ENCODE measurements at places on chromosomes 16 and 17.

DNA sequence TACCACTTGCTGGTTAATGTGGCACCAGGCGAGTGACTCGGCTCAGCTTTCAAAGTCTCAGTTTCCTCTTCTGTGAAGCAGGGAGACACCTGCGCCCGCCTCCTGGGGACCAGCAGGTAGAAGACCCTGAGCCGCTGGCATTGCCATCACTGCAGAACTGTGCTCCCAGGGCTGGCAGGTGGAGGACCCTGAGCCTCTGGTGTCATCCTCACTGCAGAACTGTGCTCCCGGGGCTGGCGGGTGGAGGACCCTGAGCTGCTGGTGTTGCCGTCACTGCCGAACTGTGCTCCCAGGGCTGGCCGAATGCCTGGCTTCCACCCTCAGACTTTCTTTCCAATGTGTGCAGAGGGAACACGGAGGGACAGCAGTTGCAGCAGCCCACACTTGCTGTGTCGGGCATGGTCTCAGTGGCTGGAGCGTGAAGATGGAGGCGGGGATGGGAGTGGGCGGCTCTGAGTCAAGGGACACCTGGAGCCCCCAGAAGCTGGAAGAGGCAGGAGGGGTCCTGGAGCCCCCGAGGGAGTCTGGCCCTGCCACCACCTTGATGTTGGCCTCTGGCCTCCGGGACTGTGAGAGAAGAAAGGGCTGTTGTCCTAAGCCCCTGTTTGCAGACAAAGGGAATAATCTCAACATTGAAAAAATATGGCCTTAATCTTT lies 75.8 kb upstream of the METTL9 start:
- no peak for DNase-seq

DNA sequence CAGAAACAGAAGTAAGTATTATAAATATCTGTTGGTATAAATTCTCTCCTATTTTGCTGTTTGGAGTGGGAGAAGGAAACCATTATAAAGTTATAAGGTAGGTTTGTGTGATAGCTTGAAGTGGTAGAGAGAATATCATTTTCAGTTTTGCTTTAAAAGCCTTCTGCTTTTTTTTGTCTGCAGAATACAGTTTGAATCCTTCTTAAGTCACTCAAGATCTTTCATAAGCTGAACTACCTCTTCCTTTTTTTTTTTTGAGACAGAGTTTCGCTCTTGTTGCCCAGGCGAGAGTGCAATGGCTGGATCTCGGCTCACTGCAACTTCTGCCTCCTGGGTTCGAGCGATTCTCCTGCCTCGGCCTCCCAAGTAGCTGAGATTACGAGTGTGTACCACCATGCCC lies 9.0 kb downstream of the ATAD5 start:
- DNase-seq: no peak

DNA sequence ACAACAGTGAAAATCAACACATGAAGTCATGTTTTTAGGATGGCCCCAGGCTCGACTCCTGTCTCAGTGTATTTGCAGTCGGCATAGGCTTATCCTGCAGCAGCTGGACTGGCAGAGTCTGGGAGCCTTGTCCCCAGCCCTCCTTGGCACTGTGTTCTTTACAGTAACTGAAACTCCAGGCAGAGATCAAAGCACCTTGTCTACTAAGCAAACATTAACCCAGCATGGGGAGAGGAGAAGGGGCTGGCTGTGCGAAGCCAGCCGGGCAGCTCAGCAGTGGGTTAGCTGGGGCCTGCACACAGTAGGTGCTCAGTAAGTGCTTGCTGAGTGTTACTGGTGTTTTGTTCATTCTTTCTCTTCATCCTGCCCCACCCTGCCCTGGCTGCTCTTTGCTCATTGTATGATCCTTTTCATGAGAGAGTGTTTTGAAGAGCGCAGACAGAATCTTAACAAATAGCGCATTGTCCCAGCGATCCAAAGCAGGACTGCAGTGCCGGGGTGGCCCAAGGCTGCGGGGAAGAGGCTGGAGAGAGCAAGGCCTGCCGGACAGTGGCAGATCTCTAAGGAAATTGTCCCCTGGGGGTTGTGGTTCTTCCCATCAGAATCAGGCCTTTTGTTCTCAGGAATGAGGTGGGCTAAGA lies 23.5 kb upstream of the ITGB4 start:
- no peak for DNase-seq

- DNase-seq: no peak
Measured at GRCh38 chr17:66865151-66865550, 30.2 kb downstream of the CACNG5 start.

DNA sequence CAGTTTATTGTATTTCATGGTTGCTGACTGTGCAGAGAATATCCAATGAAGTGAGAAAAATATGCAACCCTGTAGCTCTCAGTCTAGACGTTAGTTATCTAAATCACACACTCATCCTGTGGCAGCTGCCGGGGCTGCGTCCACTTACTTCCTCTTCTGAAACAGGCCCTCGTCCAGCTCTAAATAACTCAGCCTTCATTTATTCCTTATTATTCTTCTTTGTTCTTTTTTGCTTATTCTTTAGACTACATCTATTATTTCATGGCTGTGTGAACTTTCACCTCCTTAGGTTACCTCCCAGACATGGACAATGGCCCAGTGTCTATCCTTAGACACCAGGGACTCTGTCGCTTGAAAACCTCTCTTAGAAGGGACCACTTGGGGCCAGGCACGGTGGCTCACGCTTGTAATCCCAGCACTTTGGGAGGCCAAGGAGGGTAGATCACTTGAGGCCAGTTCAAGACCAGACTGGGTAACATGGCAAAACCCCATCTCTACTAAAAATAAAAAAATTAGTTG lies 3.4 kb upstream of the THUMPD1 start:
- DNase-seq: no peak

DNA sequence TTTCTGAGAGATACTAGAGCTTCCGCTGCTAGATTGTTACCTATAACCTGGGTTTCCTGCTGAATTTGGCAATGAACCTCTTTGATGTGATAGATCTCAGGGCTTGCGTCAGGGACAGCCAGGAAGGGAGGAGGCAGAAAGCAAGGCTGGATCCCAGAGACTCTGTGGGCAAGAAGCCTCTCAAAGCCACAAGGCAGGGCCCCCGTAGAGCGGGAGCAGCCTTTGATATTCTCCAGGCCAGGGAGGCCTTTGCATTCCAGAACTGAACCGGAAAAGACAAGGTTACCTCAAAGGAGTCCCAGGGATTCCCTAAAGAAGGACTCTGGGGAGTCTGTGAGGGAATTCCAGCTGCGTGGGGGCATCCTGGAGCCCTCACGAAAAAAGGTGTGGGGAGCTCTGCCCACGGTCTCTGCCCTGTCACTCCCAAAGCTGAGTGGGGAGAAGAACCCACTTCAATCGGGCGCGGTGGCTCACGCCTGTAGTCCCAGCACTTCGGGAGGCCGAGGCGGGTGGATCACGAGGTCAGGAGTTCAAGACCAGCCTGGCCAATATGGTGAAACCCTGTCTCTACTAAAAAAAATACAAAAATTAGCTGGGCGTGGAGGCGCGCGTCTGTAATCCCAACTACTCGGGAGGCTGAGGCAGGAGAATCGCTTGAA lies 14.3 kb upstream of the SCIMP start:
- no peak for DNase-seq

- no peak for DNase-seq
Measured at GRCh38 chr16:75573955-75574354, 7.8 kb downstream of the GABARAPL2 start.

- peak; percentile 84 for DNase-seq
Measured at GRCh38 chr17:43694081-43694870, 32.6 kb upstream of the MEOX1 start.

- no peak for DNase-seq
Measured at GRCh38 chr16:86314402-86315025, 195.8 kb upstream of the FOXF1 start.

DNA sequence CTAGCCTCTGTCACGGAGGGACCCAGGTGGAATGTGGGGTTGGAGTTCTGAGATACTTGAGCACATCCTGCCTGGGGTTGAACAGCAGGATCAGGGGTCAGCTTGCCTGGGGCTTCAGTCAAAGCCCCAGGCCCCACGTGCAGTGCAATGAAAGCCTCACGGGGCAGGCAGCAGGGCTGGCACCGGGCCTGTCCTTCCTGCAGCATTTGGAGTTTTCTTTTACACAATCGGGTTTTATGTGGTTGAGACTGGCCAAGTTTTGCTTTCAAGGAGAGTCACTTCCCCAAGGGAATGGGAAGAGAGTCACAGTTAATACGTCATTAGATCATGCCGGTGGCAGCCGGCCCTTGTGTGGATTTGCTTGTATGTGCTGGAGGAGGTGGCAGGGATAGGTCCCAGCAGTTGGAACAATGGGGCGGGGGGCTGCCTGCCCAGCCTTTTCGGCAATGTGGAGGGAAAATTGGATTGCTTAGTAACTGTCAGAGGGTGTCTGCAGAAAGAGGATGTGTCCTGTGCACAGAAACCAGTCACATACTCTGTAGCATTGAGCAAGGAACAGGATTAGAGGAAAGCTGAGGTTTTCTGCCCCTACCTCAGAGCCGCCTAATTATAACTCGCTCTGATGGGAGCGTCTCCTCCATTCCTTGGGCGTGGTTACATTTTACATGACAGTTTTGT lies 4.5 kb downstream of the RMI2 start:
- DNase-seq: no peak

GRCh38 chr16:11799509-11800381 lies 2.7 kb upstream of the ZC3H7A start:
- DNase-seq: peak; percentile 16

GRCh38 chr17:81387100-81388090 lies 7.9 kb upstream of the BAHCC1 start:
- peak; percentile 67 for DNase-seq

DNA sequence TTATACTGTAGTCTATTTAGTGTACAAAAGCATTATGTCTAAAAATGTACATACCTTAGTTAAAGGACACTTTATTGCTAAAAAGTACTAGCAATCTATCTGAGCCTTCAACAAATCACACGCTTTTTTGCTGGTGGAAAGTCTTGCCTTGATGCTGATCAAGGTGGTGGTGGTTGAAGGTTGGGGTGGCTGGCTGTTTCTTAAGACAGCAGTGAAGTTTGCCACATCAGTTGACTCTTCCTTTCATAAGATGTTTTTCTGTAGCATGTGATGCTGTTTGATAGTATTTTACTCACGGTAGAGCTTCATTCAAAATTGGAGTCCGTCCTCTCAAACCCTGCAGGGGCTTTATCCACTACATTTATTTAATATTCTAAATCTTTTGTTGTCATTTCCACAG lies 8.6 kb downstream of the ADGRG5 start:
- DNase-seq: peak; percentile 1

DNA sequence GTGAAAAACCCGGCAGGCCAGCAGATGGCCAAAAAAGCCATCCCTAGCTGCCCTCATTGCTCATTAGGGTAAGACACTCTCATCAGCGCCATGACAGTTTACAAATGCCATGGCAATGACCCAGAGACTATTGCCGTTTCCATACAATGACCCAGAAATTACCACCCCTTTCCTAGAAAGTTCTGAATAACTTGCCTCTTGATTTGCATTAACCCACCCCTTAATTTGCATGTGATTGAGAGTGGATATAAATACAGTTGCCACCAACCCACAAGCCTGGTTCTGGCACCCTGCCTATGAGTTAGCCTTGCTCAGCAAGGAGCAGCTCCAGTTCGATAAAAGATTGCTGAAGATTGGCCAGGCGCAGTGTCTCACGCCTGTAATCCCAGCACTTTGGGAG lies 16.1 kb upstream of the C16orf54 start:
- no peak for DNase-seq

DNA sequence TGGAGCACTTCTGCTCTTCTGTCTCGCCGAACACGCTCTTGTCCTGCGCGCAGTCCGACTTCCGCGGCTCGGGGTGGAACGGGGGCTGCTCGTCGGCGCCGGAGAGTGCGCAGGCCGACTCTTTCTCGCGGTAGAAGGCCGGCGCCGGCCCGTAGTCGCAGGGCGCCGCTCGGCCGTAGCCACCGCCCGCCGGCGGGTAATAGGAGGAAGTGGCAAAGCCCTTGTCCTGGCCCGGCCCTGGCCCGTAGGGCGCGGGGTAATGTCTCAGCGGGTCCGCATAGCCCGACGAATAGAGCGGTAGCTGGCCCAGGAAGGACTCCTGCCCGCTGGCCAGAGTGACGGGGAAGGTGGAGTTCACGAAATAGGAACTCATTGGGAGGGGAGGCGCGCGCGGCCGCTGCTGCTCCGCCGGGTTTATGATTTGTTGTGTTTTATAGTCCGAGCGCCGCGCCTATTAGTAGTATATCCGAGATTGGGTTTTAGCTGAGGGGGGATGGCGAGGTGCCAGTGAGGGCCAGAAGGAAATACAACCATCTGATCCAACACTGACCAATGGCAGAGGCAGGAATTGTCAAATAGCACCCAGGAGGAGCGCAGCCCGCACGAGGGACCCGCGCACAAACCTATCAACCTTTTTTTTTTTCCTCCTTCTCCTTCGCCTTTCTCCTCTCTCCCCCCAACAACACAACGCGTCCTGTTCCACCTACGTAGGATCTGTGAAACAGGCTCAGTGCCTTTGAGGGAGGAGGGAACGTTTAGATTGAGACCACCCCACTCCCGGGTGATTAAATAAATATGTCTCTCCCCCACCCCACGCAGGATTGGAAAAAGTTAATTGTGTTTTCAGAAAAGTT lies 4.4 kb upstream of the HOXB5 start:
- DNase-seq: no peak

DNA sequence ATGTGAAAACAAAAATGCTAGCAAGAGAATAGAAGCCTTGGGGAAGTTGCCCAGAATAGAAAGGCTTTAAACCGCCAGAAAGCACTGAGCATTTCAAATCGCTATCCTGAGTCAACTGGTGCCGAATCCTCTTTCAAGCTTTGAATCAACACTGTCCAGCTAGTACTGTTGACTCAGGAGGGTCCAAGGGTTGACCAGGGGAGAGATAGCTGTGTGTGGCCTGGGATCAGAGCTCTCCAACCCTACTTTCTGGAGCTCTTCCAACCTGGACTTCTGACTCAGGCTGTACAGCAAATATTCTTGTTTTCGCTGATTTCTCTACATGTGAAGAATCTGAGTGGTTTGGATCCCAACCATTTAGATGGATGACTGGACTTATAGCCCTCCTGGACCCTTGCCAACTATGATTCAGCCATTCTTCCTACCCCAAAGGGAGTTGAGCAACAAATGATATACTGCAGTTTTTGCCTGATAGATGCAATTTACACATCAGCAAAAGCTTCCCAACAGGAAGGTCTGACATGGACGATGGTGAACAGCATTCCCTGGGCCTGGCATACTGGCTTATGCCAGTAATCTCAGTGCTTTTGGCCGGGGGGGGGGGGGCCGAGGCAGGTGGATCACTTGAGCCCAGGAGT lies 154.0 kb upstream of the SDK2 start:
- no peak for DNase-seq

All from stimulated activated CD4-positive, alpha-beta T cell treated with anti-CD3 and anti-CD28 coated beads, Interleukin-4, amount 100 ng/mL, for 24 hours (primary cell).